ENCODE measurements at places on chromosomes 5 and 9.

GRCh38 chr9:82961504-82962125 lies 101.3 kb downstream of the RASEF start:
- DNase-seq: peak; percentile 26

- DNase-seq: no peak
These were observed 182.3 kb downstream of the MELK start for GRCh38 chr9:36755019-36755418.

GRCh38 chr5:89308606-89309040 lies 425.6 kb upstream of the MEF2C start:
- no peak for DNase-seq

GRCh38 chr5:127563136-127563535 lies 45.7 kb downstream of the PRRC1 start:
- no peak for DNase-seq

DNA sequence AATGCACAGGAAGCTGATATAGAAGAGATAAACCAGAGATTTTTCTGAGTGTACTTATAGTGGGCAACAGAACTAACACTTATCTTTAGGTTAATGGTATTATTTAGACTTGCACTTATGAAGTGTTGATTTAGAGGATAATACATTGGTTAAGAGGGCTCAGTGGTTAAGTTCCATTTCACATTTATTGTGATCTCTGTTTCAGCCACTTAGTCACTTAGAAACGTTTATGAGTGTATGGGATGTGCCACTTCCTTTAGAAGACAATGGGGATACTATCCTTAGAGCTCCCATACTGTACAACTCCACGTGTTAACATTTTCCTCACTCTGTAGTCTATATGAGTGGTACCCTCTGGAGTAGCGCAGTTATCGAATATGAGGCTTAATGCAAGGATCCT lies 57.5 kb downstream of the PIP5K1B start:
- DNase-seq: no peak

DNA sequence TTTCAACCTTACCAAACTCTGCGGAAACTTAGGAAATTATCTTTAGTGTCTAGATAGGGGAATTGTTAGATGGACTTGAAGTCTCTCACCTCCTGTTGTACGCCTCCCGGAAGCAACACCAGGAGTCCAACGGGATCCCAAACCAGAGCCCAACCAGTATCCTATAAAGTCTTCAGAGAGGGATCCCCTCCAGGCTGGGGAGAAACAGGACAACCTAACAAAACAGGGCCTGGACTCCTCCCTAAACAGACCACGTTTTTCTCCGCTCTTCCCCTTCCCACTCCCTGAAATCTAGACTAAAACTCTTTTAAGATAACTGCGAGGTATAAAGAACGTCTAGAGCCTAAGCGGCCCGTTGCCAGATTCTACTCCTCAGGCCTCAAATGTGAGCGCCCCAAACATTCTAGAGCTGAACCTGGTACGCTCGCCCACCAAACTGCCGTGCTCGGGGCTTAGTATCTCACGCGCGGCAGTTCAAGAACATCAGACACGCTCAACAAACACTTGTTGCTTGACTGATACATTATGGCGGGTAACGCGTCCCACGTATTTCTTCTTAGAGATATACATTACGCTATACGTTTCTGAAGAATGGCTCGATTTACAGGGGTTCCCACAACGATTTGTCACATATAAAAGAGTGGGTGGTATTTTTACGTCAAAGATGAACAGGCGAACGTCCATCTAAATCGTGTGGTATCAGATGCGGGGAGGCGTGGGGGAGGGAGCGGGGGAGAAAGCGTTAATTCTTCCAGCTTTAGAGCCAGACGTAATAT lies 663 bp upstream of the SMIM27 start:
- peak; percentile 42 for DNase-seq

- DNase-seq: no peak
These were observed 43.6 kb upstream of the FBXW11 start for GRCh38 chr5:172050080-172050479.

- DNase-seq: no peak
These were observed 5.1 kb downstream of the STARD4 start for GRCh38 chr5:111507276-111507675.

DNA sequence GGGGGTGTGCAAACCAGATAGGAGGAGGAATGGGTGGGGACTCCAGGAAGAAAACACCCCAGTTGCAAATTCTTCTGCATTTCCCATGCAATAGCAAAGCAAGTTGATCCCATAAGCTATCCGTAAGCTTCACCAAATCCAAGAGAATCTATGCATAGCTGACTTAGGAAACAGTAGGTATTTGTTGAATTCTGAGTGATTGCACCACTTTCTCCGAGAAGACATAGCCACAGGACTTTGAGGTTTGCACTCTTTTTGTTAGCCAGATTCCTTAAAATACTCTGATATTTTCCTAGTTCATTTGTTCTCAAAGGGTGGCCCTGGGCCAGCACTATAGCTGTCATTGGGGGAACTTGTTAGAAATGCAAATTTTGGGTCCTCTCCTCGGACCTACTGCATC lies 271.9 kb downstream of the SLIT3 start:
- no peak for DNase-seq

- no peak for DNase-seq
These were observed 463.7 kb downstream of the CYLC2 start for GRCh38 chr9:103458826-103459225.

DNA sequence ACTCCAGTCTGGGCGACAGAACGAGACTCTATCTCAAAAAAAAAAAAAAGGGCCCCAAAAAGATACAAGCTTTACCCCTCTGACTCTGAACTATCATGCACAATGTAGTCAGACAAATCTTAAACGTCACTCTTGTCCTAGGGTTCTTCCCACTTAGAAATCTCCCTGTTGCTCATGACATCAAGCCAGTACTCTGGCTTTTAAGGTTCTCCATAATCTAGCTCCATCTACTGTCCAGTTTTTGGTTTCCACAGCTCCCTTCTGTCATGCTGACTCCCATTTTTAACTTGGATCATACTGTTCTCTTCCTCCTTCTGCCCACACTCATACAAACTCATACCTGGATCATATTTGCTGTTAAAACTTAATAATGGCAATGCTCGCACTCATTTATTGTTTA lies 156.7 kb upstream of the TLX3 start:
- DNase-seq: no peak

DNA sequence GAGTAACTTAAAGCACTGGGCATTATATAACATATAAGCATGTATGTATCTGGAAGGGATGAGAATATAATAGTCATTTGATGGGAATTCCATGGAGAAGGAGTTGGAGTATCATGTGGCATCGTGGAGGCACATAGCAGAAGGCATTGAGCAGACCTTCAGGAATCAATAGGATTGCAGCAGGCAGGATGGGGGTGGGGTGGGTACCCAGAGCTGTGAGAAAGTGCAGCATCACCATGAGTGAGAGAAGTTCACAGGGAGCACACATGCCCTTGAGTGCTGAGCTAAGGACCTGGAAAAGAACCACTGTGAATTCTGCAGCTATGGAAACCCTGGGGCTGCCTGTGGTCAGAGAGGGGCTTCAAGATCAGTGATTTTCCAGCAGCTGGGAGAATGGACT lies 57.3 kb downstream of the MED10 start:
- DNase-seq: no peak

DNA sequence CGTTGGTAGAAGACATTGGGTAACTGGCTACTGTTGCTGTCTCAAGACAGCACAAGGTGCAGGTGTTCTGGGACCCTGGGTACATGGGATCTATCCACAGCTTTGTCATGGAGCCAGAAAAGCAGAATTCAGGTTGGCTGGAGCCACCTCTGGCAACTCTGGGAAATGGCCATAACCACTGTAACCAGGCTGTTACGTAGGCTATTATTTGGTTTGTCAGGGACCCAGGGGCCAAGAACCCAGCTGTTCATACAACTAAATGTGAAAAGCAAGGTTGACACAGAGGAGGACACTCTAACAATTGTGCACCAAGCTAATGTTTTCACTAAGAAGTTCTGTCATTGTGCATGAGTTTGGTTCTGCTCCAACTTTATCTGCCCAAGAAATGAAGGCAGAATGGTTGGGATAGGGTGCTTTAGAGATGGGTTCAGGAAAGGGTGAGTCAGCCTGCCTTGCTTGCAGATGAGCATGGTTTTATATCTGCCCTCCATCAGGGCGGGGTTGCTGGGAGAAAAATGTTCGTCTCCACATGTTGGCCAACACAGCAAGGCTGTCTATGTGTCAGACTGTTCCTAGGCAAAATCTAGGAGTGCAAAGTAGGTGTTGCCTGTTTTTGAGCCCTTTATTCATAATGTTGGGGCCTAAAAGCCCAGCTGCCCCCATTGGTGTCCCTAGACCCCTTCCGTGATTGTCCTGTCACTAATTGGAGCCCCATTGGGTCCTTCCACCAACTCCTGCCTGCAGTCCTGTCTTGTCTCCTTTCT lies 131.3 kb upstream of the DAP start:
- no peak for DNase-seq

DNA sequence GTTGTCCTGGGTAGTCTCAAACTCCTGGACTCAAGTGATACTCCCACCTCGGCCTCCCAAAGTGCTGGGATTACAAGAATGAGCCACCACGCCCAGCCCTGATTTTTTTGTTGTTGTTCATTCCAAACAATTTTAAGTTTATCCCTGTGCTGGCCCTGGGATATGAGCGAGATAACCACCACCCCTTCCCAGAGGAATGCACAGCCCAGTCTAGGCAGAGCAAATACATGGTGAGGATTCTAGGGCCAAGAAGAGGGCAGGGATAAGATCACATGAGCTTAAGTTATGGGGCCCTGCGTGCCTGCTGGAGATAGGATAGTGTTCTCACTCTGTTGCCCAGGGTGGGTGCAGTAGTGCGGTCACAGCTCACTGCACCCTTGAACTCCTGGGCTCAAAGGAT lies 21.0 kb upstream of the TOR1B start:
- DNase-seq: no peak

GRCh38 chr9:87498811-87499360 lies 1.2 kb downstream of the DAPK1 start:
- DNase-seq: no peak

DNA sequence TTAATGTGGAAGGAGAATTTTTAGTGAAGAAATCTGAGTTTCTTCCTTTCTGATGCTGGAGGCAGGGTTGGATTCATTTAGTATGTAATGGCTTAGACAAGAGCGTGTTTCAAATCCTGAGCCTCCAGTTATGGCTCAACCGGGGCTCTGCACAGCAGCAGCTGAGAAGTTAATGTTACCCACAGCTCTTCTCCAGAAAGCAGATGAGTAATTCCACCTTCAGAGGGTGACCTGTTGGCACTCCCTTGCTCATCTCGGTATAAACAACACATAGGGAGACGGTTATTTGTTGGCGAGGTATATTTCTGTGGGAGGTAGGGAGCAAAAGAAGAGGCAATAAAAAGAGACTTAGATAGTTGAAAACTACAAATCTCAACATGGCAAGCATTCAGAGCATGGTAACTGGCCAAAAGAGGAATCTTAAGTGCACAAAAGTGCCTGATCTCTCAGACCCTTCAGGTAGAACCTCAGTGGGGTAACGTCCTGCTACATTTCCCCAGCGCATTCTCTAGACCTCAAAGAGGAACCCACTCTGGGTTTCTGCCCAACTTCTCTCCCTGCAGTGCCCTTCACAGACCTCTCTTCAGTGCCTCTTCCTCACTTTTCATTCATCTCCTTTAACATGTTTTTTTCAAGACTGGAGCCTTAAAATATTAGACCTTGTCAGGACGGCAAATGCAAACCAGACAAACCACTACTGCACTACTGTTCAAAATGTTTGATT lies 417.5 kb upstream of the ADAMTSL1 start:
- no peak for DNase-seq

DNA sequence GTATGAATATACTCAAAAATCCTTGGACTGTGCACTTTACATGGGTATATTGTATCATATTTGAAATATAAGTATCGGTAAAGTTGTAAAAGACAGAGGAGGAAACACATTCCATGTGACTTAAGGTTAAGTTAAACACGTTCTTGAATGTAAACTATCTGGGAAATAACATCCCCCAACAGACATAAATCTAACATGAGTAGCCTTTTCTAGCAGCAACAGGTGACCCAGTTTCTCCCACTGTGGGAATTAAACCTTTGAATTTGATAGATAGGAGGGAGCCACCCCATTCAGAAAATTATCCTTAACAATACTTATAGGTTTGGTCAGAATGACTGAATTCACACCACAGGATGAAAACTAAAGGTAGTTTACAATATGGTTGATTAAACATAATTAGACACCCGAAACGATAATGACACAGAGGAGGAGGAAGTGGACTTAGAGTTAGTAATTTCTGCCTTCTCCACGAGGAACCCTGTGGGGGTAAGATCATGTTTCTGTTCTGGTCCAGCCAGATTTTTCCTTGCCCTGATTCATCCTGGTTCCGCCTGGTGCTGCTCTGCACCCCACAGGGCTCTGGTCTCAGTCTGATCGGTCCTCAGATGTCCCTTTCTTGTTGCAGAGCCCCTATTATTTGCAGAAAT lies 84.6 kb upstream of the DNAH5 start:
- no peak for DNase-seq

- DNase-seq: no peak
These were observed 5.0 kb downstream of the IL3 start for GRCh38 chr5:132065351-132065937.

Measured in stimulated activated CD4-positive, alpha-beta T cell treated with anti-CD3 and anti-CD28 coated beads, Interleukin-12 subunit alpha, Interleukin-12 subunit beta, amount 100 ng/mL, for 48 hours (primary cell).